Pancreas (tissue), 10 donors: ENCODE measurements at places on chromosomes 16 and 17. TPM values are rescaled to one million over a fixed set of nuclear protein-coding genes. Genes with fewer than 3 reads are reported as not detected.

Gene KRTAP2-2
- total RNA-seq = not detected

Gene ULK2
- total RNA-seq = 3.1 TPM

Gene SHBG
- 0.16 TPM for total RNA-seq

Gene TM4SF5
- total RNA-seq = 1.2 TPM

Gene GLIS2
- 8.1 TPM for total RNA-seq

Gene ITGAX
- total RNA-seq = 11.3 TPM
